ENCODE measurements at places on chromosomes 16 and 17.
A peak's percentile ranks its signal among the peaks of the same experiment; 100 is the strongest.

- no peak for DNase-seq
Observed at GRCh38 chr17:78016852-78017251, 58.3 kb downstream of the TNRC6C start.

GRCh38 chr17:27609611-27610303 lies 21.2 kb upstream of the LGALS9 start:
- no peak for DNase-seq

DNA sequence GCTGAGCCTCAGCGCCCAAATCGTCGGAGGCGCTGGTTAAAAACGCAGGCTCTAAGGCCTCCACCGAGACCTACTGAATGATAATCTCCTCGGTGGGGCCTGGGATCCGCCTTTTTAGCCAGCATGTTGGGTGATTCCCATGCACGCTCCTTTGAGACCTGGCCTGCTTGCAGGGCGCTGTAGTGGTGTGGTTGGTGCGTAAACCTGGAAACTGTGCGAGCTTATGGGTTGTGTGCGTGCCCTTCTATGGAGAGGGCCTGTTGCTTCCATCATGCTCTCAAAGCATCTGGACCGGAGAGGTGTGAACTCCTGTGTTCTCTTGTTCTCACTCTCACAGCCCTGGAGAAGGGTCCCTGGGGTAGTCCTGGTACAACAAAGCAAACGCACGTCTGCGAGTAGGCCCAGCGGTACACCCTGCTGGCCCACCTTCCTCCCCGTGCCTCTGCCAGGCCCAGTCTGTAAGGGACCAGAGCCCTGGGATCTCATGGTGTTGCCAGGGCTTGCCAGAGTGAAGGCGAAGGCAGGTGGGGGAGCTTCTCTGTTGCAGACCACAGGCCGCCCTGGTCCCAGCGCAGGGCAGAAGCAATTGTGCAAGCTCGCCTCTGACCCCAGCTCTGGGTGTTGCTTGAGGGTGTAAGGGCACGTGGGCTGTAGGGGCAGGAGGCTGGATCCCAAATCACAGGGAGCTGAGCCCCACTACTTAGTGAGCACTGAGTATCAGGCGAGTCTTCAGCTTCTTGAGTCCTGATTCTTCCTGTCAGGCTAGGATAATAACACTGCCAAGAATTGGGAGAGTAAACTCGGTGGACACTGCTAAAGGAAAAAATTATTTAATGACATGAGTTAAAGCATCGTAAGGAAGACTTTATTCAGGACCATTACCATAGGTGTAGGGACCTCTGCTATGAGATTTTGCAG lies 879 bp upstream of the LRRC75A start:
- no peak for DNase-seq

DNA sequence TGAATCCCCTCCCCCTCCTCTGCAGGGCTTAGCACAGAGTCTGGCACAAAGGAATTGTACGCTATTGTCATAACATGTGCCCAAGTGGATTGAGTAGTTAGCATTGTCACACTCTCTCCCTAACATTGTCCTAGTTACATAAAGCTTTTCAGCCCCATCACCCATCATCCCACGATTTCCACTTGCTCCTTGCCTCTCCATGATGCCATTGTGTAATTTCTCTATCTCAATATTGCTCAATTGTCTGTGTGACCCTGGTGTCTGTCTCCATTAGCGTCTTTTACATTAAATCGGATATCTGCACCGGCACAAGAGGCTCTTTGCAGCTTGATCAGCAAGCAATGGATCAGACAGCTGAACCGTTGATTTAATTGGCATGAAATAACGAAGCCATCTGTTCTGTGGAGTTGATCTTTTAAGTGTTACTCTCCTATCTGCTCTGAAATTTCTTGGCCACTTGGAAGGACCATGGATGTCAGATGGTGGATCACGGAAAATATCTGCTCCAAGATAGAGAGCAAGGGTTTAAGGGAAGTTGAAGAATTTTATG lies 77.0 kb upstream of the HS3ST4 start:
- no peak for DNase-seq

DNA sequence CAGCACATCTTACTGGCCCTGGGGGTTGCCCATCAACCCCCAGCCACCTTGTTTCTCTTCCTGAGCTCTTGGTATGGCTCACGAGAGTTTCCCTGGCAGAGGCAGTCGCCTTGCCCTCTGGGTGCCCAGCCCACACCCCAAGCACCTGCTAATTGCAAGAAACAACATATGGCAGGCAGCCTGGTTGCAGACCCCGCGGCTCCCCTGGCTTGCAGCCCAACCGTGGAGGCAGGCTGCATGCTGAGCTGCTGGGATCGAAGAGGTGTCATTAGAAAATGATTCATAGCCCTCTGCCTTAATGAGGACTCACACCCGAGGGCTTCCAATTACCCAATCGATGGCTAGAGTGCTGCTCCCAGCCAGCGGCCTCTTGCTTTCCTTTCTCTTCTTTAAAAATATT lies 115.7 kb downstream of the TMEM114 start:
- no peak for DNase-seq

DNA sequence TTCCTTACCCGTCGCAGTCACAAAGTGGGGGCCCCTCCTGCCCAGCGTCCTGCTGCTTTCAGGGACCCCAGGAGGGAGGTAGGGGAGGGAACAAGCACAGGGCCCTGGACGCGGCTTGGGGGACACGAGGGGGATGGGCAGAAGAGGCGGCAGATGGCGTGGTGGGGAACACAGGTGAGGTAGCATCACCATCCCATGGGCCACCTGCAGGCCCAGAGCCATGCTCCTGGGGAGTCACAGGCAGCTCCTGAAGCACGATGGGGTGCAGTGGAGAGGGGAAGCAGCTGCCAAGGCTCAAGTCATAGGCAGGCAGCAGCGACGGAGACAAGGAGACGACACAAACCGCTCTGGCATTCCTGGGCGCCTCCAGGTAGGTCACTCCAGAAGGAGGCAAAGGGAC lies 10.8 kb downstream of the UNKL start:
- DNase-seq: no peak

- DNase-seq: no peak
Observed at GRCh38 chr16:27972500-27972899, 91.0 kb downstream of the GSG1L start.

- DNase-seq: no peak
Observed at GRCh38 chr17:17034496-17035075, 7.7 kb upstream of the MPRIP start.

- no peak for DNase-seq
Observed at GRCh38 chr16:25079637-25080378, 31.7 kb upstream of the LCMT1 start.

GRCh38 chr17:77245162-77245926 lies 104.6 kb downstream of the SEC14L1 start:
- DNase-seq: no peak

DNA sequence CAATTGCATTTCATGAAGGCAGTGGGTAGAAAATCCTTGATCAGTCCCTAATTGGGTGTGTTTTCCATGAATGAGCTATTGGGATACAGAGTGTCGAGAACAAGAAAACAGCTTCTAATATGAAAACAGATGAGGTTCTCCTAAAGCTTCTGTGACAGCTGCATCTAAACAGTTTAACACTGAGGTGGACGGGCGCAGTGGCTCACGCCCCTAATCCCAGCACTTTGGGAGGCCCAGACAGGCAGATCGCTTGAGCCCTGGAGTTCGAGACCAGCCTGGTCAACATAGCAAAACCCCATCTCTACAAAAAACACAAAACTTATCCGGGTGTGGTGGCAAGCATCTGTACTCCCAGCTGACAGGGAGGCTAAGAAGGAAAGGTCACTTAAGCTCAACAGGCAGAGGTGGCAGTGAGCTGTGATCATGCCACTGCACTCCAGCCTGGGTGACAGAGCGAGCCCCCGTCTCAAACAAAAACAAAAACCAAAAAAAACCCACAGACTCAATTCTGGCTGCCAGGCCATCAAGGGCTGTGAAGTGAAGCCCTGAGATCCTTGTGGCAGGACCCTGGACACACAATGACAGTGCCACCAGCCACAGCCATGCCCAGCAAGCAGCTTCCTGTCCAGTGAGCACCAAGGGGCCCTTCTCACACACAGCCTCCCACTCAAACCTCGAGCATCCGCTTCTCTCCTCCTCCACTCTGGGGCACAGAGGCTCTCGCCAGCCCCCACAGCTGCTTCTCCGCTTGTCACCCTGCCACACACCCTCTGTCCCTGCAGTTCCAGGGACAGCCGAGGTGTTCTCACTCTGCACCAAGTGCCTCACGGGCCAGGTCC lies 44.0 kb downstream of the ANKRD11 start:
- no peak for DNase-seq

GRCh38 chr17:5031365-5032082 lies 3.7 kb downstream of the SLC52A1 start:
- DNase-seq: peak; percentile 71

GRCh38 chr17:75557852-75558665 lies 29.5 kb upstream of the MYO15B start:
- DNase-seq: no peak

All from activated T-helper 1 cell treated with Interleukin-2 at 50 U/mL for 16 hours (primary cell).